ENCODE measurements at places on chromosomes 13 and 19. TPM values are rescaled to one million over a fixed set of nuclear protein-coding genes. Genes with fewer than 3 reads are reported as not detected.

Gene ZNF66
- total RNA-seq, result 4.7 TPM

Gene CCL25
- not detected for total RNA-seq

DNA sequence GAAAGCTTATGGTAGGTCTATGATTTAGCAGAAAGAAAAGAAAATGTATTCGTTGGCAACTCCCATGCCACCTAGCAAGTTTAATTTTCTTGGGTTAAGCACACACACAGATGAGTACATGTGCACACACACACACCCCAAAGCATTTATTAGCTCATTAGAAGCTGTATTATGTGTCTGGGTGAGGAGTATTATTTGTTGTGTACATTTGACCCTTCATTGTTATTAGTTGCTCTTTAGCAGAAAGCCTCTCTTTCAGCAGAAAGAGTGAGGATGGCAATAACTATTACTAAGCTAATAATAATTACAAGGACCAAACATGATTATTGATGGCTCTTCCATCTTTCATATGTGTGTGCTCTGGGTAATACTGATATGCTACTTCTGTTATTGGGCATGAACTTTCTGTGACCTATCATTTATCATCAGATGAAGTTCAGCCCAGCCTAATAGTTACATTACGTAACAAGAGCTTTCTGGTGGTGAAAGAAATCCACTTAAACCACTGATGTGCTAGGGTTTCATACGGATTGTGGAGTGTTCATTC lies 177.4 kb upstream of the OBI1 start:
- DNase-seq, result no peak

Gene ZNF154
- 7.6 TPM for total RNA-seq

Gene ATP4A
- not detected for total RNA-seq

Gene KCNC3
- total RNA-seq, result 0.13 TPM

DNA sequence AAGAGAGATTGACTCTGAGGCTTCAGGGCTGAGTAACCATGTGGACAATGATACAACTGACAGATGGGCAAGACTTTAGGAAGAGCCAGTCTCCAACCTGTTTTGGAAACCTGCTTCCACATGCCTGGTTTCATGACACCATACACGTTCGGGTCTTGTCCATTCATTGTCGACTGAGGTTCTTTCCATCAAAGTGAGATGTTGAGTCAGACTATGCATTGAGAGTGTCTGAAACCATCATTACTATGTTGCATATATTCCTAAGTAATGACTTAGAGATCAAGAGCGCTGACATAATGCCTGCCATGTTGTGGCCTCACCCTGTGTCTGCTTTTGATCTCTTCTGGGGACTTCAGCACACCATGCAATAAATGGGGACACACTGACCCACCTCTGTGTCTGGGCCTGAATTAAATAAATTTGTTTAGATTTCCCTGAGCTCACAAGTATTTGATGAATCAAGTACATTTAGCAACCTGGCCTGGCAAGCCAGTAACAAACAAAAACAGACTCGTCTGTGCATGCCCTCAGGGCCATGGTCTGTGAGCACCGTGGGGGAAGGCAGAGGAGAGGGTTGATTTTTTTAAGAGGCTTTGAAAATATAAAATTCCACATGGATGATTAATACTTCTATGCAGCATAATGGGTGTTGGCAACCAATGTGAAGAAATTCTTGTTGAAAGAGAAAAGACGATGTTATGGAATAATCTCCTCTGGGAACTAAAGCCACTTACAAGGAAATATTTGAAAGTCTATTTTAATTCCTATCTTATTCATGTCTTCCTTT lies 49.9 kb upstream of the UBAC2 start:
- DNase-seq, result peak; percentile 14

DNA sequence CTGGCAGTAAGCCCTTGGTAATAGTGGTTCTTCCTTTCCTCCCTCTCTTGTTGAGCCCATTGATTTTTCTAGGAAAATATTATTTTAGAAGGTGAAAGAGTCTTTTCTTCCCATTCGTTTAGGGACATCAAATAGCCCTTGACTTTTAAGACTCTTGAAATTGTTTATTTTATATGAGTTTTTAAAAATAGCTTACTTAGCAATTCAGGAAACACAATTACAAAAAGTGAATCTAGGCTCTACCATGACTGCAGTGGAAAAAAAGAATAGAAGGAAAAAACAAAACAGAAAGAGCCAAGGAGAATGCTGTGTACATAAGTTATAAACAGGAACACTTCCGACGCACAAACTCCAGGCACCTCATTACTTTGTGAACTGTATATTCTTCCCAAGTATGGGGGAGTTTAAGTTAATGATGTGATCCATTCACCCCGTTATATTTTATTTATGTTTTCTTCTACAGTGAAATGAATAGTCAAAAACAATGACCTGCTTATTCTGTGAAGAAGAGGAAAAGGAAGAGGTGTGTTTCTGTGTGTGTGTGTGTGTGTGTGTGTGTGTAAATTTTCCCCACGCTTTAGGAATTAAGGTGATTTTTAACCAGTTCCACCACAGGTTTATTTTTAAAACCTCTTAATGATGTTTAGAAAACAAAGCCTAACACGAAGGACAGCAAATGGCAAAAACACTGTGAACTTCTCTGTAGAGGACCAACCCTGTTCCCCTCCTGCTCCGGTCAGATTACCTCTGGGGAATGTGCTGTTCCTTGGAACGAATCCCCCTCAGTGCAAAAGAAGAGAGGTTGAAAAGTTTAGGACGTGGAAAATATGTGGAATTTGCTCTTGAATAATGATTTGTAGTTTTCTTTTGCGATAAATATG lies 266.3 kb downstream of the KLF5 start:
- peak; percentile 54 for DNase-seq

Gene DLL3
- 0.09 TPM for total RNA-seq

GRCh38 chr13:85170372-85170771 lies 628.8 kb downstream of the SLITRK6 start:
- DNase-seq, result no peak

DNA sequence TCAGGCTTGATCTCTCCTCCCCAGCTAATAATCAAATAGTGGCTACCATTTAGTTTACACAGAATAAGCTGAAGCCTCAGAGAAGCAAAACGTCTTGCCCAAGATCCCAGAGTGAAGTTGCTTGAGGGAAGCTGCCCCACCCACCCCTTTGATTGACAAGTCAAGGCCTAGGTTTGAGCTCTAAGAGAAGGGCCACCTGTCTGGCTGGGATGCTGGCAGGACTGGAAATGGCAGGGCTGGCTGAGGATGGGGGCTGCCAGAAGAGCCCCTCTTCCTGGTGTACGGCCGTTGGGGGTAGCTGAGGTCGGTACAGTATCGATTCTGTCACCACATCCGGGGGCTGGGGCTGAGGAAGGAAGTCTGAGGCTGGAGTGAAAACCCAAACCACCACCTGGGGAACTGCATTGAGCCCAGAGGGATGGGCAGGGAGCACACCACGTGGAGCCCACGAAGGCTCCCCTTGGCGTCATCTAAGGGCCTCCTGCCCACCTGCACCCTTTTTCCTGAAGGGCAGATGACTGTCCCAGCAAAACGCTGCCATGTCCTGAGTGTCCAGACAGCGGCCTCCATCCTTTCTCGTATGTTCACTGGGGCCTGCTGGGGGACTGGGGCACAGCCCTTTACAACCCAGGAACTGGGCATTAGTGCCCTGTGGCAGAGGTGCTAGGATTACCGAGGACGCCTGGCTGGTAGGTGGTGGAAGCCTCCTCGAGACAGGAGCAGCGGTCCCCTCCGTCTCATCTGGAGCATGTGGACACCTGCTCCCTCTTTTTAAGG lies 1.4 kb upstream of the PRKD2 start:
- DNase-seq, result peak; percentile 27

Gene PTH2
- not detected for total RNA-seq

- DNase-seq, result no peak
These were observed 3.3 kb upstream of the NAPA start for GRCh38 chr19:47518139-47518538.

Gene C13orf42
- total RNA-seq, result 0.09 TPM

Gene ZNF737
- 14.1 TPM for total RNA-seq

Data from muscle of leg (tissue), 16 donors.